ENCODE measurements at places on chromosomes 7 and 10. TPM values are rescaled to one million over a fixed set of nuclear protein-coding genes. Genes with fewer than 3 reads are reported as not detected.

- peak; percentile 83 for DNase-seq
Measured at GRCh38 chr7:25849500-25850184, 302.4 kb upstream of the NFE2L3 start.

The TMEM196 gene
- 0.17 TPM for total RNA-seq

DNA sequence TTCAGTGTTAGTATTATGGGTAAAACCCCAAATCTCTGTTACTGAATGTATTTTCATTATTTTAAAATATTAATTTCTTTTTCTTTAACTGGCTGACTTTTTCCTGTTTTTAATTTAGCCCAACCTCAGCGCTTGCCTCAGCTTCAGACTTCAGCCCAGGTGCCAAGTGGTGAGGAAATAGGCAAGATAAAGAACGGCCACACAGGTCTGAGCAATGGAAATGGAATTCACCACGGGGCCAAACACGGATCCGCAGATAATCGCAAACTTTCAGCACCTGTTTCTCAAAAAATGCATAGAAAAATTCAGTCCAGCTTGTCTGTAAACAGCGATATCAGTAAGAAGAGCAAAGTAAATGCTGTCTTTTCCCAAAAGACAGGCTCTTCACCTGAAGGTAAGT, 57.5 kb downstream of the MDFIC start:
- peak; percentile 16 for DNase-seq

GRCh38 chr7:13717031-13717430, 272.4 kb downstream of the ETV1 start:
- no peak for DNase-seq

- DNase-seq = no peak
Measured at GRCh38 chr10:89900554-89900953, 199.2 kb downstream of the KIF20B start.

The OR13A1 gene
- total RNA-seq = 0.37 TPM

GRCh38 chr10:68333058-68333395, 299 bp upstream of the PBLD start:
- DNase-seq = no peak

DNA sequence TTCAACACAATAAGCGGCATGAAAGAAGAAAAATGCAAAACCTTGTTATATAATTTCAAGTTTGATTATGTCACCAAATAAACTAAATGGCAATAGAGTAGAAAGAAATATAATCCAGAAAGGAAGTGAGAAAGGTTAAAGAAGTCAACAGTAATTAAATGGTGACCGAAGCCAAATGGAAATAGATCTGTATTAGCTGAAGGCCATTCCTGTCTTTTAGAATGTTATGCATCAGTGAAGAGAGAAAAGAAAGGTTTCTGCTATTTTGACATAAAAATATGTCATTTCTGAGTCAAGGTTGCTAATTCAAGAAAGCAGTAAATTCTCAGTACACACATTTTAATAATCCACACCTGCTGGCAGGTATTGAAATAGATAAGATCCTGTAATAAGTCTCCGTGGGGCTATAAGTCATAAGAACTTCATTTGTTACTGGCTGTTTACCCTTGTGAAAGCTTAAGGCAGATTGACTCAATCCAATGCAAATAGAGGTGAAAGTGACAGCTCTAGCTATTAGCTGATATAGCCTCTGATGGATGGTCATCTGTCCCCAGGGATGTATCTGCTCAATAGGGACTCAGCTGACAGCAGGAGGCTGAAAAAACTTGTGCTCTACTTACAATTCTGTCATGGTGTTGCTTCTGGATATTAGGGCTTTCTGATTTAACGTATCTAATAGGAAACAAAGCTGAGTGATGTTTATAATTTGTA, 152.1 kb downstream of the FZD1 start:
- no peak for DNase-seq

DNA sequence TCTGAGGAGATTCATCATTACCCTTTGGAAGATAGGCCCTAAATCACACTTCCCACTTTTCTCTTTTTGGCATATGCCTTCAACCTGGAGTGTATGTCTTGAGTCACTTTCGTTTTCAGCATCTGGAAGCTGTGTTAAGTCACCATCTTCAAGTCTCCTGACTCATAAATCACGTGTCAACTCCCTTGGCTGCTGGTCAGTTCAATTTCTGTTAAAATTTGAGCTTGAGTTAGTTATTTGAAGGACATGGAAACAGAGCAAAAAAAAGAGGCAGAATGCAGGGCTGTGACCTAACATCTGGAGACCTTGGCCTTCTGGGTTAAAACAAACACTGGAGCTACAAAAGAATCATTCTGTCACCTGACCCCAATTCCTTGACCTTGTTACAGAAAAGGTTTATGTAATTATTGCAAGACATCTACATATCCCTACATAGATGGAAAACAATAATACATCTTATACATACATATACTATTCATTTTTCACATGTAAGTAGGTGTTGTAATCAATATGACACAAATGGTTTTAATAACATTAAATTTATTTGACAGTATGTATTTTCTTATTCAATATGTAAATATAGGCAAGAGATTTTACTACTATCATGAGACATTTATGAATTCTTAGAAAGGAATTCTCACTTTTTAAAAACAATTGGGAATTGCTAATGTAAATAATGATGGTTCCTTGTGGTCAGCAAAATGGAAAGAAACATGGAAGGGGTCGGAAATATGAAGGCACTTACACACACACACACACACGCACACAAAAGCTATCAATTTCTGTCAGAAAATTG, 169.7 kb upstream of the PHYHIPL start:
- no peak for DNase-seq

DNA sequence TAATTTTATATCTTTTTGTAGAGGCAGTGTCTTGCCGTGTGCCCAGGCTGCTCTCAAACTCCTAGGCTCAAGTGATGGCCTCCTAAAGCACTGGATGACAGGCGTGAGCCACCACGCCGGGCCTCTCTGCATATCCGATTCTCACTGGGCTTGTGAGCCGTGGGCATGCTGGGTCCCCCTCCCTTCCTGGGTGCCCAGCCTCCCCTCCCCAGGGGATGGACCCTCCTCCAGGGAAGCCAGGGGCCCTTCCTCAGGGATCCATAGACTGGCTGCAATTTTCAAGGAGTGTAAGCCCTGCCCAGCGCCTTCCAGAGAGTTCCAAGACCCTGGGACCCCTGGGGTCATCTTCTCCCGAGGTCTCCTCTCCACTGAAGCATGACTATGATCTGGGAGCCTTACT, 23.7 kb upstream of the ELFN1 start:
- DNase-seq = no peak

- DNase-seq = no peak
Measured at GRCh38 chr7:132480534-132480933, 95.7 kb downstream of the PLXNA4 start.

The DGKI gene
- total RNA-seq = 2.7 TPM

- DNase-seq = peak; percentile 65
Measured at GRCh38 chr10:43265799-43266721, 805 bp downstream of the RASGEF1A start.

DNA sequence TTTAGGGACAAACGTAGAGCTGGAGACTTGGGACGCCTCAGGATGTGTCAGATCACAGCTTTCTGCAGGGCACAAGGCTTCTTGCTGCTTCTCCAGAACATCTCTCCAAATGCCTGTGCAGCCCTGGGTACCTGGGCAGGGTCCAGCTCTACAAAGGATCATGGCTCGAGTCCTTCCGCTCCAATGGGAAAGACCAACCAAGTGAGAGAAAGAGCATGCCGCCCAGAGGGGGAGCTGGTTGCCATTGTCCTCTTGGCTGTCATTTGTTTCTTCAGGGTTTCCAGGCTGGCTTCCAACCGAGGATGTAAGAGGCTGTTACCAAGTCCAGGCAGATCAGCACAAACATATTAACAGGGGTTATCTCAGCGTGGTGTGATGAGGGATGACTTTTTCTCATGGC, 5.6 kb upstream of the LEP start:
- no peak for DNase-seq

DNA sequence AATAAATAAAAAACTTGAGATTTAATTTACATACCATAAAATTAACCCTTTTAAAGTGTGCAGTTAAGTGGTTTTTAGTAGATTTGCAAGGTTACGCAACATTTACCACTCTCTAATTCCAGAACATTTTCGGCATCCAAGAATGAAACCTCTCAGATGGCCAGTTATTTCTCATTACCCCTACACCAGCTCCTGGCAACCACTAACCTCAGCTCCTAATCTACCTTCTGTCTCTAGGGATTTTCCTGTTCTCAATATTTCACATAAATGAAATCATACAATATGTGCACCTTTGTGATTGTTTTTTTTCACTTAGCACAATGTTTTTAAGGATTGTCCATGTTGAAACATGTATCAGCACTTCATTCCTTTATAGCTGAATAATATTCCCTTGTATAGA, 45.1 kb downstream of the INPP5F start:
- no peak for DNase-seq

All from hepatocyte (in vitro differentiated cells).